ENCODE measurements at places on chromosomes 6 and 20. TPM values are rescaled to one million over a fixed set of nuclear protein-coding genes. Genes with fewer than 3 reads are reported as not detected.

GRCh38 chr20:2231701-2232100, 64.1 kb upstream of the TGM3 start:
- no peak overlapping the region for H3K4me3 ChIP-seq
- H3K36me3 ChIP-seq = no peaks in the 10 kb centered on the region
- no peak for DNase-seq

- H3K36me3 ChIP-seq = no peaks in the 10 kb centered on the region
- no peak overlapping the region for H3K27ac ChIP-seq
- peaks cover 3% of the 10 kb centered on the region for H3K27me3 ChIP-seq
- DNase-seq = no peak
Observed at GRCh38 chr6:166470863-166471410, 88.2 kb upstream of the MPC1 start.

DNA sequence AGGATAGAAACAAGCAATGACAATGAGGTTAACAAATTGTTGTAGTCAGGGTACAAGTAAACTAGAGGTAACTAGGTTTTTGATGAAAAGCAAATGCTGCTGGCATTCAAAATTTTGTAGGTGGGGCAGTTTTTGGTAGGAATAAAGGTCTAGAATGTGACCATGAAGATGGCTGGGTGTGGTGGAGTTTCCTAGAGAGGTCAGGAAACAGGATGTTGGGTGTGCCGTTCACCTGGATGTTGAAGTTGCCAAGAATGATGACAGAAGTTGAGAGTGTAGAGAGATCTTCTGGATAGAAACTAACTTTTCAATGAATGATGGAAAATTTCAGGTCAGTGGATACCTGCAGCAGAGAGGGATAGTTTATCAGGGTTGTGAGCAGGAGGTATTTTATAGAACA, 22.7 kb downstream of the MAPK14 start:
- peaks cover 18% of the 10 kb centered on the region for H3K36me3 ChIP-seq
- H3K4me1 ChIP-seq = peaks cover 6% of the 10 kb centered on the region
- H3K27ac ChIP-seq = no peak overlapping the region
- no peak for DNase-seq

- H3K4me3 ChIP-seq = no peak overlapping the region
- H3K4me1 ChIP-seq = peaks cover 33% of the 10 kb centered on the region
- H3K36me3 ChIP-seq = peaks cover 10% of the 10 kb centered on the region
- H3K27me3 ChIP-seq = no peaks in the 10 kb centered on the region
- H3K27ac ChIP-seq = no peak overlapping the region
Observed at GRCh38 chr20:35319192-35319870, 27.1 kb upstream of the FAM83C start.

GRCh38 chr6:98904096-98904495, 43.6 kb downstream of the FBXL4 start:
- no peaks in the 10 kb centered on the region for H3K4me1 ChIP-seq
- peaks cover 35% of the 10 kb centered on the region for H3K36me3 ChIP-seq

GRCh38 chr20:51500311-51500710, 42.2 kb downstream of the NFATC2 start:
- H3K27ac ChIP-seq = peak overlapping the region; percentile 73
- no peak overlapping the region for H3K4me3 ChIP-seq
- no peaks in the 10 kb centered on the region for H3K27me3 ChIP-seq
- H3K36me3 ChIP-seq = peaks cover 64% of the 10 kb centered on the region

DNA sequence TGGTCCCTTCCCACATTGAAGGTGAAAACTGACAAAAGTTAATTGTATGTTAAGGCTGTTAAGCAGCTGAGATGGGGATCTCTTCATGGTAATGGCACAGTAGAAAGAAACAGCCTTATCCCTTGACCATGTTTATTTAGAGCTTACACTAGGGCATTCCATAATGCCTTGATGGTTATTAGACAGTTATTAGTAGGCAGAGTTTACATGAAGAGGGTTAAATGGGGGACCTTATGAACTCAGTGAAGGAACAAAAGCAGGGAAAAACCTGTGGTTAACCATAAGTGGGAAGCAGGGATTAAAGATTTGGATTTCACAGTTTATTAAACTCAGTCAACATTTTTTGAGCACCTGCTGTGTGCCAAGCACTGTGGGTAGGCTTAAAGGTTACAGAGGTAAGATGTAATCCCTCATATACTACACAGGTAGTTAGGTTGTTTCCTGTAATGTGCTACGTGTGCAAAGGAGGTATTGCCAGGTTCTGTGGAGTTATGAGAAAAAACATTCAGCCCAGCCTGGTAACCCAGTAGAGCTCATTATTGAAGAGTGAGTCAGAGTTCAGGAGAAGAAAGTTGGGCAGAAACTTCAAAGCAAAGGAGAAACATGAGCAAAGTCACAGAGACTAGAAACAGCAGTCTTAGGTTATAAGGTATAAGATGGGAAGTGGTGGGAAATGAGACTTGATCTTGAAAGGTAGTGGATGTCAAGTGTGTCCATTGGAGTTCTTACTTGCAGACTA, 32.3 kb upstream of the GNRH2 start:
- H3K27me3 ChIP-seq = no peaks in the 10 kb centered on the region
- H3K36me3 ChIP-seq = peaks cover 42% of the 10 kb centered on the region
- H3K4me1 ChIP-seq = peaks cover 12% of the 10 kb centered on the region
- peak overlapping the region; percentile 23 for H3K27ac ChIP-seq

DNA sequence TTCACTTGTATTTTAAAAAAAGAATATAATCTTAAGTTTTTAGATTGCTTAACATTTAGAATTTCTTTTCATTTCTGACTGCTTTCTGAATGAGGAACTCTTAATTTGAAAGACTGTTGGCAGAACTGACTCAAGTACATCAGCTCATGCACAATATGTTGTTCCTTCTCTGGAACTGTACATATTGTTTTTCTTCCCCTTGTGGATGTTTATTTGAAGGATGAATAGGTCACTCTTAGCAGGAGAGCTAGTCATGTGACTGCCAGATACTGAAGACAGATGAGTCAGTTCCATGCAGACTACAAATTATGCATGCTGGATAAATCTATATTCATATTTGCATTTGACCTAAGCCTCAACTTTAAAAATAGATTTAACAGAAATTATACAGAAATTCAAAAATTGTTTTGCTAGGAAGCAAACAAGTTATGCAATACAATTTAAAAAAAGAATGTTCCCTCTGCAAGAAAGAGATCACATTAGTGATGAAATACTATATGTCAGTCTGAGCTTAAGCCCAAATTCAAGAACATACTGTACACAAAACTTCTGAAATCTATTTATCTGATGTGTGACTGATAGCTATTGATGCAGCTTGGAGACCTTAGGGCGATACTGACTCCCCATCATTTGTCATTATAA, 1274.9 kb upstream of the GJE1 start:
- no peaks in the 10 kb centered on the region for H3K27me3 ChIP-seq
- H3K36me3 ChIP-seq = no peaks in the 10 kb centered on the region
- H3K27ac ChIP-seq = no peak overlapping the region
- DNase-seq = no peak

DNA sequence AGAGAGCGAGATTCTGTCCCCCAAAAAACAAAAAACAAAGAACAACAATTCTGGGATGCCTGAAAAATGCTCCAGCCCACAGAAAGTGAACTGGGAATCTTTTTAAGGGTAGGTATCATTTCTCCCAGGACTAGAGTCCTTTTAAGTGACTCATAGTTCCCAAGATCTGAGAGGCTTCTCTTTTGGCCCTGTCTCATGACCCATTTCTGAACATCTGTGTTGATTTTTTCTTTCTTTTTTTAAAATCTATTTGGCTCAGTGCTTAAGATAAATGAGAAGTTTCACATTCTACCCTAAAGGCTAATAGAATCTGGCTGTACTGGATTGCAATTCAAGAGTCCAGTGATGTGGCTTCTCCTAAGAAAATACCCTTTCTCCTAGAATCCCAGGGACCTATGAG, 217.6 kb upstream of the FOXQ1 start:
- H3K27ac ChIP-seq = no peak overlapping the region
- peaks cover 5% of the 10 kb centered on the region for H3K27me3 ChIP-seq
- no peaks in the 10 kb centered on the region for H3K4me1 ChIP-seq
- no peaks in the 10 kb centered on the region for H3K36me3 ChIP-seq

- no peak for DNase-seq
- no peaks in the 10 kb centered on the region for H3K4me1 ChIP-seq
- H3K4me3 ChIP-seq = no peak overlapping the region
Observed at GRCh38 chr6:153140299-153140698, 9.2 kb upstream of the RGS17 start.

- H3K27me3 ChIP-seq = no peaks in the 10 kb centered on the region
- no peaks in the 10 kb centered on the region for H3K36me3 ChIP-seq
- H3K27ac ChIP-seq = no peak overlapping the region
- no peak for DNase-seq
- H3K4me3 ChIP-seq = no peak overlapping the region
Observed at GRCh38 chr6:24439858-24440539, 37.3 kb downstream of the MRS2 start.

GRCh38 chr20:44649126-44649525, 2.4 kb downstream of the ADA start:
- peaks cover 47% of the 10 kb centered on the region for H3K36me3 ChIP-seq
- DNase-seq = no peak
- H3K27me3 ChIP-seq = no peaks in the 10 kb centered on the region

- no peak overlapping the region for H3K27ac ChIP-seq
- no peaks in the 10 kb centered on the region for H3K36me3 ChIP-seq
- no peak for DNase-seq
- peaks cover 2% of the 10 kb centered on the region for H3K4me1 ChIP-seq
- H3K27me3 ChIP-seq = peaks cover 44% of the 10 kb centered on the region
- no peak overlapping the region for H3K4me3 ChIP-seq
Observed at GRCh38 chr20:36307412-36308325, 1.5 kb downstream of the DLGAP4 start.

RSPH4A gene
- 0.29 TPM for total RNA-seq

SYNJ2 gene
- 38.5 TPM for total RNA-seq

GRM4 gene
- not detected for total RNA-seq

NDRG3 gene
- total RNA-seq = 37.2 TPM

TCF15 gene
- total RNA-seq = not detected

STMND1 gene
- total RNA-seq = not detected

TMX4 gene
- 31.6 TPM for total RNA-seq

SNAP25 gene
- not detected for total RNA-seq

Measured in activated CD8-positive, alpha-beta T cell treated with anti-CD3 and anti-CD28 coated beads, Interleukin-2, amount 10 ng/mL, durations not matched to agents 7 days and 5 days (primary cell).